Activated CD4-positive, alpha-beta T cell treated with anti-CD3 and anti-CD28 coated beads, Interleukin-2, amount 10 ng/mL, durations not matched to agents 24 days and 14 days (primary cell): ENCODE measurements at places on chromosomes 3 and 15. TPM values are rescaled to one million over a fixed set of nuclear protein-coding genes. Genes with fewer than 3 reads are reported as not detected.

The GOLGA6A gene
- not detected in 2 replicates for total RNA-seq

GRCh38 chr15:45130291-45131000, 652 bp downstream of the DUOX1 start:
- DNase-seq = no peak
- H3K4me3 ChIP-seq = no peak overlapping the region
- peaks cover 2% of the 10 kb centered on the region for H3K4me1 ChIP-seq
- no peak overlapping the region for H3K27ac ChIP-seq
- H3K27me3 ChIP-seq = peaks cover 75% of the 10 kb centered on the region

DNA sequence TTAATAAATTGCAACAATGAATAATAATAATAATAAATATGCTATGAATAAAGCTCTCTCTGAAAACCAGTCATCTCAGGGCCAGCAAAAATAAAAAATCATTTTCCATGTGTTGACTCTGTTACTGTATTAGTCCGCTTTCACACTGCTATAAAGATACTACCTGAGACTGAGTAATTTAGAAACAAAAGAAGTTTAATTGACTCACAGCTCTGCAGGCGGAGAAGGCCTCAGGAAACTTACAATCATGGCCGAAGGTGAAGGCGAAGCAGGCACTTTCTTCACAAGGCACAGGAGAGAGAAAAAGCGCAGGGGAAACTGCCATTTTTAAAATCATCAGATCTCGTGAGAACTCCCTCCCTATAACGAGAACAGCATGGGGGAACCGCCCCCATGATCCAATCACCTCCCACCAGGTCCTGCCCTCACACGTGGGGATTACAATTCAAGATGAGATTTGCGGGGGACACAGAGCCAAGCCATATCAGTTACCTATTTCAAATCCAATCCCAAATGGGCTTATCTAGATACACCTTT, 224.1 kb downstream of the IGSF11 start:
- H3K4me1 ChIP-seq = no peaks in the 10 kb centered on the region
- no peak overlapping the region for H3K4me3 ChIP-seq
- DNase-seq = no peak
- H3K27ac ChIP-seq = no peak overlapping the region

GRCh38 chr3:151765685-151766084, 32.0 kb downstream of the AADACL2 start:
- DNase-seq = no peak
- no peak overlapping the region for H3K4me3 ChIP-seq
- H3K27me3 ChIP-seq = no peaks in the 10 kb centered on the region
- H3K36me3 ChIP-seq = no peaks in the 10 kb centered on the region

The GUCA1C gene
- not detected in 2 replicates for total RNA-seq

The PLCL2 gene
- total RNA-seq = 14.8 and 15.2 TPM in 2 replicates

DNA sequence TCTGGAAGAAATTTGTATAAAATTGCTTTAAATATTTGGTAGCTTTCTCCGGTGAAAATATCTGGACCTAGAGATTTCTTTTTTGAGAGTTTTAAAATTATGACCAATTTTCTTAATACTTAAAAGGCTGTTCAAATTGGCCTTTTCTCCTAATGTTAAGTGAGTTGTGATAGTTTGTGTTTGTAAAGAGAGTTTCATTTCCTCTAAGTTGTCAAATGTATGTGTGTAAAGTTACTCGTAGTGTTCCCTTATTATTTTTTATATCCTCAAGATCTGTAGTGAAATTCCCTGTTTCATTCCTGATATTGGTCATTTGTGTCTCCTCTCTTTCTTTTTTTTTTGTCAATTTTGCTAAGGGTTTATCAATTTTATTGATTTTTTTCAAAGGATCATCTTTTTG, 92.6 kb upstream of the CTNNB1 start:
- no peaks in the 10 kb centered on the region for H3K4me1 ChIP-seq
- H3K27me3 ChIP-seq = peaks cover 10% of the 10 kb centered on the region
- no peak overlapping the region for H3K27ac ChIP-seq
- DNase-seq = no peak
- no peaks in the 10 kb centered on the region for H3K36me3 ChIP-seq

GRCh38 chr3:141294848-141295247, 63.2 kb downstream of the PXYLP1 start:
- DNase-seq = no peak
- peak overlapping the region; percentile 4 for H3K27ac ChIP-seq
- H3K36me3 ChIP-seq = peaks cover 26% of the 10 kb centered on the region

DNA sequence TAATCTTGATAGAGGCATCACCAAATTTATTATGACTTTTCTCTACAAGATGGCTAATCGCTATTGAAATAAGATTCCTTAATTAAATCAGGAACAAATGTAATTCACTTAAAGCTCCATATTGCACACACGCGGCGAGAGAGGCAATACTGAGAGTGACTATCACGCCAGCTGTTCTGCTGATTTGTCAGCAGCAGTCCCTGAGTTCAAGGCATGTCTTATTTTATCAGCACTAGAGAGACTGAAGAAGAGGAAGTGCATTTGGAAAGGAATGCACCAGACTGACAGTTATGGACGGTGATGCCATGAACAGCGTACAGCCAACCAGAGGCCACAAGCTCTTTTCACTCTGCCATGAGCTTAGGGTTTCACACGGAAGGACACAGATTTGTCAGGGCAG, 83.6 kb upstream of the SLCO3A1 start:
- no peaks in the 10 kb centered on the region for H3K4me1 ChIP-seq
- no peak for DNase-seq
- H3K4me3 ChIP-seq = no peak overlapping the region
- peaks cover 12% of the 10 kb centered on the region for H3K27me3 ChIP-seq
- H3K27ac ChIP-seq = no peak overlapping the region

The SCG5 gene
- total RNA-seq = 1.5 and 2.2 TPM in 2 replicates

The SPATA16 gene
- not detected in 2 replicates for total RNA-seq

GRCh38 chr15:90610190-90610589, 80.5 kb downstream of the CRTC3 start:
- H3K36me3 ChIP-seq = peaks cover 56% of the 10 kb centered on the region
- no peak for DNase-seq
- peaks cover 23% of the 10 kb centered on the region for H3K4me1 ChIP-seq
- no peak overlapping the region for H3K4me3 ChIP-seq

DNA sequence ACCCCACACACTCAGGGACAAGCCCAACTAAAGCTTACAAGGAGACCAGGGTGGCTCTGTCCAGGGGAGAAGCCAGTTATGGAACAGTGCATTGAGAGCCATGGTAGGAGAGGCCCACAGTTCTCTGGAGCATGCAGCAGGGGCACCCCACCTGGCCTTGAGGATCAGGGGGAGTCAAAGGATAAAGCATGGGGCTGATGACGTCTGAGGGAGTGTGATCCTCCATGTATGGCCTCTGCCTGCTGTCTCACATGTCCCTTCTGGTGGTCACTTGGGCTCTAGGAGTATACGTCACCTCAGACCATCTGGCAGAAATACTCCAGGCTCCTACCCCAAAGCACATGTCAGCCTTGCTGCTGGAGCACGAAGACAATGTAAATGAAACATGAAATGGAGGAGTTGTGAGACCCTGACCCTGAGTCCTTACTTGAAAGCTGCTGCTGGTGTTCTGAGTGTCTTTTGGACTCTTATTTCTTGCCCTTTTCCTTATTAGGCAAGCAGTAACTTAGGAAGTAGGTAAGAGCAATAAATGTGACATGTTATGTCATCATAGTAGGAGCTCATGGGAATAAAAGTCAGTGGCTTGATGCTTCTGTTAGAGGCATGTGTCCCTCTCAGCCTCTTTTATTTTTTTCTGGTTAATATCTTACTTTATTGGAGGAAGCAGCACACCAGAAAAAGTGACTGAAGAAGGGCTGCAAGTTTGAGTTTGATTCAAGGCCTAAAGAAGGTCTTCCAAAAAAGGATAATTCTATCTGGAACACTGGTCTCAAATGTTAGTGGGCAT, 15.5 kb downstream of the SRPRB start:
- H3K27me3 ChIP-seq = no peaks in the 10 kb centered on the region
- DNase-seq = no peak
- no peaks in the 10 kb centered on the region for H3K4me1 ChIP-seq
- no peak overlapping the region for H3K4me3 ChIP-seq

The HDC gene
- total RNA-seq = 2.7 and 3.1 TPM in 2 replicates

The ZIC1 gene
- total RNA-seq = not detected in 2 replicates

DNA sequence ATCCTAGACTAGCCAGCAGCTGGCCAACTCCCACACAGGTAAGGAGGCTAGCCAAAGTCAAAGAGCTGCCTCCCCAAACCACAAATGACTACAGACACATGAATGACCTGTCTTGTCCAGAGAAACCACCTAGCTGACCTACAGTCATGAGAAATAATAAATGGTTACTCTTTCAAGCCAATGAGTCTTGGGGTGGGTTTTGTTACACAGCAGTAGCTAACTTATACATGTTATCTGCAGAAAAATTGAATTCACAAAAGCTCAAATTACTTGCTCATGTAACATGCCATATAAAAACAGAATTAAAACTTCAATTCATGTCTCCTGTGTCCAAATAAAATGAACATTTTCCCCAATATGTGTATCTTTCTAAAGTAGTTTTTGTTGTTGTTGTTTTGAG, 307.4 kb upstream of the NR2F2 start:
- no peak for DNase-seq
- H3K27me3 ChIP-seq = peaks cover 3% of the 10 kb centered on the region
- H3K36me3 ChIP-seq = no peaks in the 10 kb centered on the region

DNA sequence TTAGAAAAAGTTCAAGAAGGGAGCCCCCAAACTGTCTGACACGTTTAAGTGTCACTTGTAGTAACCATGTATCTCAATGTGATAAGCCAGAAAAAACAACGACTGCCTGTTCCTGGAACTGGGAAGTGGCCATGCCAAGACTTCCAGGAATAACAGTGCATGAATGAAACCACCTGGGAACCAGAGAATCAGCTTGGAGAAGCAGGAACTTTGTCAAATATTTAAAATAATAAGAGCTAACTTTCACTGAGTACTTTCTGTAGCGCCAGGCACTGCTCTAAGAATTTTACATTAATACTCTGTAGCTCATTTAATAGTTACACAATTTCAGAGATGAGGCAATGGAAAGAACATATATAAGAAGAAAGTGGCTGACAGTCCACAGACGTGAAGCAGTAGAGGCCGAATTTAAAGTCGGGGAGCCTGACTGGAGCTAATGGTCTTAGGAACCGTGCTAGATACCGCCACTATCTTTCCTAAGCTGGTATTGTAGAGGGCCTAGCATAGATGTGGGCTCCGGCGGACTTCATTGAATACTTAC, 876 bp downstream of the PLSCR1 start:
- H3K4me3 ChIP-seq = peak overlapping the region; percentile 98
- H3K36me3 ChIP-seq = peaks cover 28% of the 10 kb centered on the region
- peak overlapping the region; percentile 94 for H3K27ac ChIP-seq

GRCh38 chr3:5499404-5499803, 311.9 kb downstream of the EDEM1 start:
- DNase-seq = no peak
- no peak overlapping the region for H3K27ac ChIP-seq
- H3K27me3 ChIP-seq = peaks cover 1% of the 10 kb centered on the region
- no peaks in the 10 kb centered on the region for H3K36me3 ChIP-seq
- no peak overlapping the region for H3K4me3 ChIP-seq

DNA sequence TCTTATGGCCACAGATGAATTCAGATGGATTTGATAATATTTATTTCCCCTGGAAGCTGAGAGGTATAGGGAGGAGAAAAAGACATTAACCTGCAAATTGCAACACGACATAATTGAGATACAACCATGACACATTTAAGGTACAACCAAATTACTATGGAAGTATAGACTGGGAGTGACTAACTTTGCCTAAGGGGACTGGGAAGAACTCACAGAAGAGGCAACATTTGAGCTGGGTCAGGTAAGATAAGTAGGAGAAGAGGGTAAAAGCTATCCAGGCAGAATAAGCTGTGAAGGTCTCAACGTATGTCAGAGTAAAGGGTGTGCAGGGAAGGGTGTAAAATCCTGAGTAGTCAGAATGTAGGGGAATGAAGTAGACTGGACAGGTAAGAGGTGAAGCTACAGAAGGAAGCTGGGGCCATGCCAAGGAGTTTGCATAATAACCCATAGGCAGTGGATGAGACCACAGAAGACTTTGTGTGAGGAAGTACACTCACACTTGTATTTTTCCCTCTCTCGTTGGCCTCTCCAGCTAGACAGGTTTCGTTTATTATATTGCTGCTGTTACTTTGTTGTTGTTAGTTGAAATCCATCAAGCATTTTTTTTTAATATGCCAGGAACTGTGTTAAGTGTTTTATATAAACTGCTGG, 28.0 kb upstream of the PTX3 start:
- no peaks in the 10 kb centered on the region for H3K4me1 ChIP-seq
- no peak overlapping the region for H3K4me3 ChIP-seq
- no peak for DNase-seq
- H3K27me3 ChIP-seq = no peaks in the 10 kb centered on the region
- H3K27ac ChIP-seq = no peak overlapping the region

DNA sequence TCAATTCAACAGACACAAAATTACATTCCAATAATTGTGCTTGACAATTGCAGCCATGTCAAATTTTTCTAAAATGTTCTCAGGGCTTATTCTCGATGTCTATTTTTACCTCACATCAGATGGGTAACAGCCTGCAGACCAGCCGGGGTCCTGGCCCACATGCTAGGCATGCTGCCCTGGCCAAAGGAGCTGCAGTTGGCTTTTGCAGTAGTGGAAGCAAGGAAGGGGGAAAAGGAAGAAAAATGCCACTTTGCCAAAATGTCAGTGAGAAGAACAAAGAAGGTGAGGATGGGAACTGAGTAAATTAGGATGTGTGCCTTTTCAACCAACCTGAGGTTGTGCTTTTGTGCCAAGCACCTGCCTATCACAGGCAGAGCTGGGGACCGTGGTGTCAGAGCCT, 161.0 kb downstream of the FOXB1 start:
- DNase-seq = no peak
- peaks cover 26% of the 10 kb centered on the region for H3K27me3 ChIP-seq
- H3K4me3 ChIP-seq = no peak overlapping the region
- no peaks in the 10 kb centered on the region for H3K36me3 ChIP-seq
- no peaks in the 10 kb centered on the region for H3K4me1 ChIP-seq

- DNase-seq = no peak
- no peak overlapping the region for H3K4me3 ChIP-seq
- H3K4me1 ChIP-seq = peaks cover 13% of the 10 kb centered on the region
- peaks cover 62% of the 10 kb centered on the region for H3K36me3 ChIP-seq
- H3K27me3 ChIP-seq = no peaks in the 10 kb centered on the region
Measured at GRCh38 chr3:46921871-46922271, 44.4 kb downstream of the PTH1R start.

- H3K27ac ChIP-seq = no peak overlapping the region
- no peaks in the 10 kb centered on the region for H3K4me1 ChIP-seq
- H3K36me3 ChIP-seq = no peaks in the 10 kb centered on the region
- no peak for DNase-seq
Measured at GRCh38 chr3:176850498-176850897, 346.8 kb downstream of the TBL1XR1 start.

GRCh38 chr15:78969687-78970349, 25.0 kb upstream of the CTSH start:
- H3K36me3 ChIP-seq = no peaks in the 10 kb centered on the region
- H3K4me3 ChIP-seq = no peak overlapping the region
- peaks cover 8% of the 10 kb centered on the region for H3K27me3 ChIP-seq
- H3K27ac ChIP-seq = no peak overlapping the region

- H3K4me1 ChIP-seq = peaks cover 2% of the 10 kb centered on the region
- no peak for DNase-seq
- no peak overlapping the region for H3K27ac ChIP-seq
- H3K36me3 ChIP-seq = no peaks in the 10 kb centered on the region
- no peak overlapping the region for H3K4me3 ChIP-seq
- peaks cover 3% of the 10 kb centered on the region for H3K27me3 ChIP-seq
Measured at GRCh38 chr3:13493867-13494441, 13.8 kb downstream of the HDAC11 start.

- no peak overlapping the region for H3K4me3 ChIP-seq
- DNase-seq = no peak
- peaks cover 5% of the 10 kb centered on the region for H3K36me3 ChIP-seq
- H3K27ac ChIP-seq = no peak overlapping the region
- peaks cover 26% of the 10 kb centered on the region for H3K4me1 ChIP-seq
Measured at GRCh38 chr3:156522673-156523072, 32.2 kb downstream of the SSR3 start.
